A172 (cell line): ENCODE measurements at places on chromosomes 4 and X. TPM values are rescaled to one million over a fixed set of nuclear protein-coding genes. Genes with fewer than 3 reads are reported as not detected.
A peak's percentile ranks its signal among the peaks of the same experiment; 100 is the strongest.

GRCh38 chr4:78552389-78553042 lies 946 bp downstream of the ANXA3 start:
- DNase-seq, result peak; percentile 67

The HPSE gene
- 1.3 and 2.3 TPM in 2 replicates for total RNA-seq

- DNase-seq, result no peak
Observed at GRCh38 chrX:119579414-119579813, 5.1 kb downstream of the UBE2A start.

GRCh38 chrX:23035493-23035892 lies 35.7 kb downstream of the DDX53 start:
- no peak for DNase-seq

The RIPPLY1 gene
- total RNA-seq, result 0.10 TPM in 1 of 2 replicates, not detected in the other

DNA sequence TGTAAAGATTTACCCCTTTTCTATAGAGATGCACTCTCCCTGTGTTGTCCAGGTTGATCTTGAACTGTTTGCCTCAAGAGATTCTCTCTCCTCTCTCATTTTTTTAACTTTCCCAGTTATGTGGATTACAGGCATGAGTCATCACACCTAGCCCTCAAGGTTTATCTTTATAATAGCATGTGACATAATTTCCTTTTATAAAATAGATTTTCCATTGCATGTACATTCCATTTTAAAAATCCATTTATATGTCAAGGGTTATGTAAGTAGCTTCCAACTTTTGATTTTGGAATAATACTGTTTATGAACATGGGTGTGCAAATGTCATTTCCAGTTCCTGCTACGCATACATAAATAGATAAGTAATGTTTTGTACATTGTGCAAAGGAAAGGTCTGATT lies 20.6 kb downstream of the ZNF721 start:
- peak; percentile 33 for DNase-seq

DNA sequence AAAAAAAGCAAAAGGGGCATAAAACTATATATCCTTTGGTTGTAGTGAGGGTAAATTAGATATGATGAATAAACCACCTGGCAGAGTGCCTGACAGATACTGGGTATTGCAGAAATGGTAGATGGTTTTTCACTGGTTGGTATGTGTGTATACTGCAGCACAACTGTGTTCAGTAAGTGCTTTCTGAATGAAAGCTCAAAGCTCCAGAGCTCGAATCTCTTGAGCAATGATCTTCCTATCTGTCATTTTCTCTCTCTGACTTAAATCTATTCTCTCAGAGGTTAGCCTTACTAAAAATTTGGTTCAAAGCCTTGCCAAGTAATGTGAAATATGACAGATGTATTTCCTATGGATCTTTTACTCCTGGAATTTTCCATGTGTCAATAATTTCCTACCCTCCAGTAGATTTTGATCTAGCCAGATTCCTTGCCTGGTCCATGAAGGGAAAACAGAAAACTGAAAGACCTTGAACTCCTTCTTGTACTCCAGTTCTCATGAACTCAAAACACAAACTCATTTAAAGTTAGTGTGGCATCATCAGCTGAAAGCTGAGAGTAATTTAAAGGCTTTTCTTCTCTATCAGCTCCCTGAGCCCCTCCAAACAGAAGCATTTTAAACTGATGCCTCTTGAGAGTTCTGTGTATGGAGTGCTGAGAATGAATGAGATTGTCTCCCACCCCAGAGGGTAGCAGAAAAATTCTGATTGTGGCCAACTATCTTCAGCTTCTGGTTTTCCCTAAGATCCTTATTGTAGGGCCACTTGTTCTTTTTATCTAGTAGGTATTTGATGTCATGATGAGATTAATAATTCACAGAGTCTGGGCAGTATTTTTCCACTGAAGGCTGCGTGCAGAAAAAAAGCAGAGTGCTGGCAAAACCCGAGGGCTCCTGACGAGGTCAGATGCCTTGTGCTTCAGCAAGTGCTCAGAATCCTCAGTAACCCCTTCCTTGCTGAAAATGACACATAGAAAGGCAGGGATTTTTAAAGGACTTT lies 363.4 kb upstream of the BOD1L1 start:
- no peak for DNase-seq

The XKRX gene
- total RNA-seq, result not detected in 2 replicates
